Right ventricle myocardium inferior (tissue), 1 donor: ENCODE measurements at places on chromosomes 6 and 20. TPM values are rescaled to one million over a fixed set of nuclear protein-coding genes. Genes with fewer than 3 reads are reported as not detected.

The HLA-DRA gene
- 99.2 TPM for total RNA-seq

The MEI4 gene
- total RNA-seq: 0.65 TPM

The KIF25 gene
- total RNA-seq: not detected

The UBD gene
- not detected for total RNA-seq

DNA sequence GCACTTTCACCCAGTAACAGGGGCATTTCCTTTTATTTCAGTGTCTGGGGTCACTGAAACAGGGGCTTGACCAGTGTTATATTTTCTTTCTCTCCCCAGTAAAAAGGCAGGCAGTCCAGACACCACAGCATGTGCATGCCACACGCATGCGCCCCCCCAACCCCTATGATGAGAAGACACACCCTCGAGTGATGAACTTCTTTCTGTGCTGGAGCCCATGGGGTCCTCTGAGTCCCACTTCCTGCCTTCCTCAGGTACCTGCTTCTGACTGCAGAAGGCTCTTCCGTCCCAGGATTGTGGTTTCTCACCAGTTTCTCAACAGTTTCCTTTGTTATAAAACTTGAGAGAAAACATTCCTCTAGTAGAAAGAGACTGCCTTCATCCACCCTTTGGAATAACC is 45.7 kb upstream of the TMEM181 start:
- DNase-seq: no peak

GRCh38 chr20:35636095-35636494 is 20.5 kb downstream of the SPAG4 start:
- DNase-seq: no peak

DNA sequence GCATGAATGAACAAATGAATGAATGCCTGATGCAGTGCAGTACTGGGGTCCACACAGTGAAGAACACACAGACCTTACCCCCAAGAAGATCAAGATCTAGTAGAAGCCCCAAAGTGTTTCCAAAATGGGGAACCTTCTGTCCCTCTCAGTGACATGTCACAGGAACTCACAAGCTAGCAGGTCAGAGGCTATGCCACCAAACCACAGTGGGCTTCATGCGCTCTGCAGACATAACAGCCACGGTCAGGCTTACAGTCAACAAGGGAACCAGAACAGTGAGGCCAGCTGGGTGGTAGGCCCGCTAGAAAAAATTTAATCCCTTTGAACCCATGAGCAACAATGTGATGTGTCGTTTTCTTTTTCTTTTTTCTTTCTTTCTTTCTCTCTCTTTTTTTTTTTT is 20.2 kb upstream of the ARFGEF2 start:
- no peak for DNase-seq

DNA sequence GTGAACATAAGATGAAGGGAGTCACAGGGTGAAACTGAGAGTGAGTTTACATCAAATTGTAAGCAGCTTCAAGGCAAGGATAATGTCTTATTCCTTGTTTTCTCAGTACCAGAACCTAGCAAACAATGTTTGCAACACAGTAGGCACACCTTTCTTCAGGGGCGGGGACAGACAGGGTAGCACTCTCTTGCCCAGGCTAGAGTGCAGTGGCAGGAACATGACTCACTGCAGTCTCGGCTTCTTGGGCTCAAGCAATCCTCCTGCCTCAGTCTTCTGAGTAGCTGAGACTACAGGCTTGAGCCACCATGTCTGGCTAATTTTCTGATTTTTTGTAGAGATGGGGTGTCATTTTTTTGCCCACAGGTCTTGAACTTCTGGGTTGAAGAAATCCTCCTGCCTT is 299.8 kb downstream of the CD83 start:
- no peak for DNase-seq

DNA sequence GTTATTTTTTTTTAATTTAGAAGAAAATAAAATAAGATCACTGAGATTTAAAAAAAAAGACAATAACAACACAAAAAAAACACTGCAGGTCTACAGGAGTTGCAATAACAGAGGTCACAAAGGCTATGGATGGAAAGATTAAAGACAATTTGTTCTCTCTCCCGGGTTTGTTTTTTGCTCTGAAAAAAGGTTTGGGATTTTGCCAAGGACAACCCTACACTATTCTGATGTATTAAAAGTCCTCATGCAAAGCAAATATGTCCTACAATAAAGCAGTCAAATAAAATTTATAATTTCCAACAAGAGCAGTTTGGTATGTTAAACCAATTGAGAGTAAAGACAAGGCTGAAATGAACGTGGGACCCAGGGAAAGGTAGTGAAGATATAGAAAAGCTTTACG is 55.6 kb downstream of the PTPRK start:
- DNase-seq: no peak

GRCh38 chr6:144534180-144534579 is 249.0 kb downstream of the UTRN start:
- DNase-seq: no peak

- peak; percentile 79 for DNase-seq
Measured at GRCh38 chr20:62364911-62365736, 2.0 kb downstream of the LAMA5 start.

DNA sequence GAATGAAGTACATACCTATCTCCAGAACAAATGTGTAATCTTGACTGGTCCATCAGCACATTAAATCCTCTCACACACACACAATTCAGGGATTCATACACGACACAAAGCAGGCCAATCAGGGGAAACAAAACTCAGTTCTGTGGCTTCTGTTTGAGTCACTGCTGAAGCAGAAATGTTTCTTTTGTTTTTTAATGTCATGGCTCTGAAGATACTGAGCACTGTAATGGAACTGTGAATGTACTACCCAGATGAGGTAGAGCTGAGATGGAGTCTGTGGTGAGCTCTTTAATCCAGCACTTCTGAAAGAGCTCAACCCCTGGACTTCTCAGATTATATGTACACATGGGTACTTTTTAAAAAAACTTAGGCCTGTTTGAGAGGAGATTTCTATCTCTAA is 116.4 kb downstream of the THEMIS start:
- no peak for DNase-seq

- no peak for DNase-seq
Measured at GRCh38 chr6:82166493-82166892, 81.1 kb downstream of the IBTK start.

GRCh38 chr6:24537771-24538385 is 43.1 kb downstream of the ALDH5A1 start:
- no peak for DNase-seq

DNA sequence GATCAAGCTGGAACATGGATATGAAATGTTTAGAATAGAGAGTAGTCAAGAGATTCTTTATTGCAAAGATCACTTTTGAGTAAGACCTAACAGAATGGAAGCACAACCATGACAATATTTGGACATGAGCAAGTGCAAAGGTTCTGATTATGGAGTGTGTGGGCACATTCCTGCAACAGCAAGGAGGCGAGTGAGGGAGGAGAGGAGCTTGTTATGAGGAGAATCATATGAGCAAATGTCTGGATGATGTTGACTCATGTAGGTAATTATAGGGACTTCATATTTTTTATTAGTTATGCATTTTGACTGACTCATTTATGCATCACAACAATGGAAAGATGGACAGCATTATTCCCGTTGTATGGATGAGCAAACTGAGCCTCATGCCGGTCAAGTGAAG is 100.8 kb upstream of the SLC35B3 start:
- no peak for DNase-seq
